ENCODE measurements at places on chromosomes 2 and 18.

GRCh38 chr2:55827855-55828254 lies 95.7 kb downstream of the EFEMP1 start:
- no peak overlapping the region for H3K4me3 ChIP-seq
- peak; percentile 30 for DNase-seq
- peaks cover 18% of the 10 kb centered on the region for H3K4me1 ChIP-seq
- no peaks in the 10 kb centered on the region for H3K27me3 ChIP-seq
- H3K27ac ChIP-seq, result peak overlapping the region; percentile 64

- no peaks in the 10 kb centered on the region for H3K4me1 ChIP-seq
- H3K36me3 ChIP-seq, result no peaks in the 10 kb centered on the region
- H3K4me3 ChIP-seq, result no peak overlapping the region
- no peaks in the 10 kb centered on the region for H3K27me3 ChIP-seq
- DNase-seq, result no peak
- no peak overlapping the region for H3K27ac ChIP-seq
Measured at GRCh38 chr2:19643117-19643518, 258.7 kb downstream of the TTC32 start.

GRCh38 chr18:62880673-62881364 lies 165.5 kb downstream of the PHLPP1 start:
- H3K4me3 ChIP-seq, result no peak overlapping the region
- no peak overlapping the region for H3K27ac ChIP-seq
- H3K4me1 ChIP-seq, result peaks cover 32% of the 10 kb centered on the region
- no peaks in the 10 kb centered on the region for H3K27me3 ChIP-seq

DNA sequence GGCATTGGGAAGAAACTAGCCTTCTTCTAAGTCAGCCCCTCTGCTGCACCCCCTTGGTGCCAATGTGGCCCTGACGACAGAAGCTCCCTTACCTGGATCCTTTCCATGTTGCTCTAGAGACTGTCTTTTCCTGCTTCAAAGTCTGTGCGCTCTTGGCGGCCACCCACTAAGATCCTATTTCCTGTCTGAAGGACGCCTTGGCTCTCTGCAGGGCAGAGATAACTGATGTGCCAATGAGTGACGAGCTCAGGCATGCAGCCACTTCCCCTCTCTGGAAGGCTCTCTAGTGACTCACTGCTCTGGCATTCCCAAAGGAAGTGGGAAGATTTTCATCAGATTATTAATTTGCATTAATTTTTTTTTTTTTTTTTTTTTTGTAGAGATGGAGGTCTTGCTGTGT lies 273.5 kb downstream of the CDH20 start:
- peaks cover 22% of the 10 kb centered on the region for H3K4me1 ChIP-seq
- peak overlapping the region; percentile 61 for H3K27ac ChIP-seq
- no peak overlapping the region for H3K4me3 ChIP-seq
- DNase-seq, result peak; percentile 95

DNA sequence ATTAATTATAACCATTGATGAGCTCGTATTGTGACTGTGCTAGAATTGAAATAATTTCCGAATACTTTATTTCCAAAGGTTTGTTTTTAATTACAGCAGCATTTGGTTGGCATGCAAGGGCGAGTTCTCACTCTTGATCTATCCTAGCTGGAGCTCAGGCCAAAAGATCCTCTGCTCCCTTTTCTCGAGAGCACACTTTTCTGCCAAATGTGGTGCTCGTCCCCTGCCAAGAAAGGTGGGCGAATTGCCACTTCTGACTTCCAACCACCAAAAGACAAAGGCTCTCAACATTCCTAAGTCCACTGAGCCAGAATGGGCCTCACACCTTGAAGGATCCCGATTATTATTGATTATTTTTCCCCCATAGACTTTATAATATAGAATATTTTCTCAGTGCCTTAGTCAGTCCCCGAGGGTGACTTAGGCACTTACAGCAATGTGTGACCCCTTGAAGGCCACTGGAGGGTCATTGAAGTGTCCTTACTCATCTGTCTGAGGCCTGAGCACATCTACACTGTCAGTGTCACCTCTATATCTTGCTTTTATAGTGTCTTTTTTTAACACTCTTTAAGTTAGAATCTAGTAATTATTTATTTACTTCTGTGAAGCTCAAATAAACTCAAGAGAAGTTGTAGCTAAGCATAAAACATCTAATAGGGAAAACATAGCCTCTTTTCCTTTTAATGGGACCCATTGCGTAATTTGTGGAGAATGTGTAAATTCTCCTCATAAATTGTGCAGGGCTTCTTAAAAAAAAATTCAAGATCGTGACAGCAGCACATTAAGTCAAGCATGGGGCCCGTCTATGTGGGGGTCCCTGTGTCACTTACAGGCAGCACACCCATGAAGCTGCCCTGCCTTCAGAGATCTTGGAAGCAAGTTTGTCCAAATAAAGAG lies 98.3 kb downstream of the MEIS1 start:
- no peaks in the 10 kb centered on the region for H3K4me1 ChIP-seq
- H3K27ac ChIP-seq, result no peak overlapping the region
- no peak overlapping the region for H3K4me3 ChIP-seq
- no peaks in the 10 kb centered on the region for H3K27me3 ChIP-seq
- peaks cover 9% of the 10 kb centered on the region for H3K36me3 ChIP-seq

GRCh38 chr2:233412405-233412804 lies 58.1 kb downstream of the DGKD start:
- no peak for DNase-seq
- H3K27me3 ChIP-seq, result no peaks in the 10 kb centered on the region
- peaks cover 29% of the 10 kb centered on the region for H3K4me1 ChIP-seq
- peak overlapping the region; percentile 91 for H3K27ac ChIP-seq
- no peak overlapping the region for H3K4me3 ChIP-seq

GRCh38 chr2:105587637-105588036 lies 157.1 kb upstream of the NCK2 start:
- H3K27me3 ChIP-seq, result peaks cover 5% of the 10 kb centered on the region
- no peak overlapping the region for H3K27ac ChIP-seq
- no peak for DNase-seq
- H3K4me3 ChIP-seq, result no peak overlapping the region
- peaks cover 6% of the 10 kb centered on the region for H3K36me3 ChIP-seq

DNA sequence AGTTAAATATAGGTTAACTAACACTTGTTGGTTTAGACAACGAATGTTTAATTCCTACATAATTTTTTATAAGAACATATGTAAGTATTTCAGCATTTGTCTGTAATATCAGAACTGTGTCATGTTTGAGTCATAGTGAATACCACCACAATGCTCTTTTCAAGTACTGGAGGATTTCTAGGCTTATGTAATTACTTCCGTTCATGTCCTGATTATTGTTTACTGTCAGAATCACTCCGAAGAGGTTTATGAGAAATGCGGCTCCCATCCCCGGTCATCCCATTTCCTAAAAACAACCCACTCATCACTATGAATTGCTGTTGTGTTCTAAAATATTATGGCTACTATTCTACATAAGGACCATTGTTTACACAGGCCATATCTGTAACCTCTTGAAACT lies 45.1 kb downstream of the CDH19 start:
- no peak overlapping the region for H3K27ac ChIP-seq
- no peak overlapping the region for H3K4me3 ChIP-seq
- DNase-seq, result peak; percentile 50
- H3K36me3 ChIP-seq, result no peaks in the 10 kb centered on the region
- no peaks in the 10 kb centered on the region for H3K4me1 ChIP-seq

DNA sequence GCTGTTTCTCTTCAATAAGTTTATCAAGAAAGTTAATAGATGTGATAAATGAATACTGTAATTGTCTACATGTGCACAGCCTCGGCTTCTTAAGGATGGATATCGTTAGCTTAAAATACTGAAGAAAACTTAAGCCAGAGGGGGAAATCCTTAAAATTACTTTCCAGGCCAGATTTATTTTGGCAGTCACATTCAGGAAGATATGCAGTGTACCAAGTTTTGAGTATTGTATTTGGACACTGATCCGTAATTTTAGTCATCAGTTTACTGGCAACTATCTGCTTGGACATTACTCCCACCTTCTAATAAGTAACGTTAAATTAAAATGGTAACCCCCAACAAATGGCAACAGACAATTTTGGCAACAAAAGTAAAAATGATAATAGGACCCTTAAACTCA lies 770.0 kb upstream of the ZEB2 start:
- no peak overlapping the region for H3K4me3 ChIP-seq
- DNase-seq, result no peak
- H3K27me3 ChIP-seq, result no peaks in the 10 kb centered on the region
- H3K4me1 ChIP-seq, result no peaks in the 10 kb centered on the region

GRCh38 chr2:111094691-111095090 lies 26.0 kb upstream of the BCL2L11 start:
- peaks cover 11% of the 10 kb centered on the region for H3K27me3 ChIP-seq
- H3K27ac ChIP-seq, result no peak overlapping the region
- no peak overlapping the region for H3K4me3 ChIP-seq
- H3K36me3 ChIP-seq, result no peaks in the 10 kb centered on the region
- DNase-seq, result no peak

DNA sequence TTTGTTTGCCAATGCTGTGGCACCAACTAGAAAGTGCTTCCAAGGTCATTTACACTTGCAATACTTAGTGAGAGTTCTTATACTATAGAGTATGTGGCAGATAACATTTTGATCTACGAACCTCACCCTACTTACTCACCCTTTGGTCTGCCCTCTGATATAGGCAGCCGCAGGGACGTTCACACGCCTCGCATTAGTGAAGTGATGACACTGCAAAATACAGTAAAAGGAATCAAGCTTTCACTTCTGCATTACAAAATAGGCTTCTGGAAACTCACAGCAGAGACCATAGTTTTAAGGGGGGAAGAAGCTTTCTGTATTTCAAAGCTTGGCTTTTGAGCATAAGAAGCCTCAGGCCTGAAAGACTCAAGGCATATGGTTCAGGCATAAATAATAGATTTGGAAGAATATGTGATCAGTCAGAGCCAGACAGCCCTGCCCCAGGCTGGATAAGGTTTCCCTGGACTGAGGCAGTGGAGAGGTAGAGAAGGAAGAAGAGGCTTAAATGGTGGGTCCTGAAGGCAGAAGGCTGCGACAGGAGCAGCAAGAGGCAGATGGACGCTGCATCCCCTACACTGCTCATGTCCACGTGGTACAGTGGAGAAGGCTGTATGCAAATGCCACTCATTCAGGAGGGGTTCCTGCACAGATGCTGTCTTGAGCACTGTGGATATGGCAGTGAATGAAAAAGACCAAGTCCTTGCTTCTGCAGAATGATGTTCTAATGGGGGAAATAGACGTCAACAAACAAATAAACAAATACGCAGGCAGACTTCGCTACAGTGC lies 63.1 kb downstream of the FECH start:
- H3K4me3 ChIP-seq, result no peak overlapping the region
- peaks cover 8% of the 10 kb centered on the region for H3K4me1 ChIP-seq
- no peak for DNase-seq
- H3K27me3 ChIP-seq, result peaks cover 11% of the 10 kb centered on the region
- no peaks in the 10 kb centered on the region for H3K36me3 ChIP-seq
- H3K27ac ChIP-seq, result no peak overlapping the region

DNA sequence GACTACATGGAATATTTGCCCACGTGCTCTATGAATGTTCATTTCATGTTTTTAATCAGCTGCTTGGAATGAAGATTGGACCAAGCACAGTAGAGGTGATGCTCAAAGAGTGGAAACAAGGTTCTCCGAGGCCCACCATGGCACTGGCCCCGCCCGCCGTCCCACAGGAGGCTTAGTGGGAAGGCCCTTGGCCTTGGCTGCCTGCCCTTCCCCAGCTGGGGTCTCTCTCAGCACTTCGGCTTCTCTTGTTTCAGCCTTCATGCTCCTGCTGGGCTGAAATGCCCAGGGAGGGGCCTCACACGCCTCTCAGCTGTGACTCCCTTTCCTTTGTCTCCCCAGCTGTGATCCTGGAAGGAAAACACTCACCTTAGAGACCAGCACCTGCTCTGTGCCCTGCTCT lies 833.2 kb downstream of the GALR1 start:
- DNase-seq, result no peak
- H3K4me1 ChIP-seq, result no peaks in the 10 kb centered on the region
- no peak overlapping the region for H3K27ac ChIP-seq
- no peak overlapping the region for H3K4me3 ChIP-seq
- H3K36me3 ChIP-seq, result no peaks in the 10 kb centered on the region

DNA sequence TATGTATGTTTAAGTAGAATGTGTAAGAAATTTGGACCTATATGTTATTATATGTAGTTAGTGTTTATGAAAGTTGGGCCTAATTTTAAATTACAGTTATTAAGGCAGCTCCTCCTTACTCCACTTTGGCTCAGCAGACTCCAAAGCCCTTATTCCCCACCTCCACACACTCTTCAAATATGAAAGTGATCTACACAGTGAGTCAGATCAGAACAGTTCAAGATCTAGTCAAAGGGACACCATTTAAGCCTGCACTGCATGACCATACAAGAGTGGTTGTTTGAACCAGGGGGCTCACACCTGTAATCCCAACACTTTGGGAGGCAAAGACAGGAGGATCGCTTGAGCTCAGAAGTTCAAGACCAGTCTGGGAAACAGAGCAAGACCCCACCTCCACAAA lies 21.2 kb upstream of the PMAIP1 start:
- H3K4me1 ChIP-seq, result peaks cover 32% of the 10 kb centered on the region
- no peak overlapping the region for H3K4me3 ChIP-seq
- H3K27me3 ChIP-seq, result no peaks in the 10 kb centered on the region
- DNase-seq, result no peak
- no peak overlapping the region for H3K27ac ChIP-seq

DNA sequence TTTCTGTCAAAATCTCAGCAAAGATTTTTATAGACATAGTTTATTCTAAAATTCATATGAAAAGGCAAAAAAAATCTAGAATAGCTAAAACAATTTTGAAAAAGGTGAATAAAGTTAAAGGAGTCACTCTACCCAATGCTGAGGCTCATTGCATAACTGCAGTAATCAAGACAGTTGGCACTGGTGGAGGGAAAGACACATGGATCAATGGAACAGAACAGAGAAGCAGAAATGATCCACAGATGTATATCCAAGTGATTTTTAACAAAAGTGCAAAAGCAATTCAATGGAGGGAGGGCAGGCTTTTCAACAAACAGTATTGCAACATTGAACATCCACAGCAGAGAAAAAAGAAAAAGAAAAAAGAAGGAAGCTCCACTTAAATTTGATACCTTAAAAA lies 162.8 kb downstream of the RBM43 start:
- DNase-seq, result no peak
- H3K36me3 ChIP-seq, result no peaks in the 10 kb centered on the region
- H3K4me1 ChIP-seq, result no peaks in the 10 kb centered on the region
- no peak overlapping the region for H3K27ac ChIP-seq
- H3K27me3 ChIP-seq, result peaks cover 12% of the 10 kb centered on the region

Measured in MCF 10A (cell line).